ENCODE measurements at places on chromosomes 3 and 15. TPM values are rescaled to one million over a fixed set of nuclear protein-coding genes. Genes with fewer than 3 reads are reported as not detected.

DNA sequence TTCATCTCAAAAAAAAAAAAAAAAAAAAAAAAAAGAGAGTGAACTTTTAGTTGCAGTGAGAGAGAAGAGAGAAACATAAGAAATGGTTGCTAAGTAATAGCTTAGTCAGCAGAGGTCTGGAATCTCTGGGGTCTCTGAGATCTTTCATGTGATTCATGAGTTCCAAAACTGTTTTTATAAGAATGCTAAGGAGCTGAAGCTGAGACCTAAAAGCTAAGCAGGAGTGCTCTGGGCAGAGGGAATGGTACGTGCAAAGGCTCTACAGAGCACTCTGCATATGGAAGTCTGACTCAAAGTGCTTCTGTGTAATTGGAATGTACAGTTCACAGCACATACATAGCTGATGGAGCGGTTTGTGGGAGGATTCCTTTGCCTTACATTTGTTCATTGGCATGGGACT is 66.3 kb upstream of the LRIG1 start:
- DNase-seq, result no peak

GRCh38 chr3:132781922-132782321 is 59.7 kb upstream of the NPHP3 start:
- no peak for DNase-seq

DNA sequence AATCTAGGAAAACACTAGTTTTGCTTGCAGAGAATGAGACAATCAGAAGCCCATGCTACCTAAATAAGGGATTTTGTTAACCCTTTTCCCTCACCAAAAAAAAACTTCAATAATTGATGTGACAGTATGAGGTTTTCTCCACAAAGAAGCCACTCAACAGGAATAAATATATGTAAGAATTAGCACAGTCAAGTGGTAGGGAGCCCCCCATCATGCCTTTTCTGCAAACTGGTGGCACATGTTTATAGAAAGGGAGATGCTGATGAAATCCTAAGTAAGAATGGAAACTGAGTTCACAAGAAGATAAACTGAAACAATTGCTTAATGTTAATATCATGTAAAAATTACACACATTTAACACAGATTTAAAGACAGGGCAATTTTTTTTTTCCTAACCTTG is 51.0 kb downstream of the PHC3 start:
- no peak for DNase-seq

- no peak for DNase-seq
Measured at GRCh38 chr3:180747805-180748361, 68.6 kb upstream of the CCDC39 start.

GRCh38 chr3:194906229-194906629 is 220.5 kb downstream of the FAM43A start:
- no peak for DNase-seq

DNA sequence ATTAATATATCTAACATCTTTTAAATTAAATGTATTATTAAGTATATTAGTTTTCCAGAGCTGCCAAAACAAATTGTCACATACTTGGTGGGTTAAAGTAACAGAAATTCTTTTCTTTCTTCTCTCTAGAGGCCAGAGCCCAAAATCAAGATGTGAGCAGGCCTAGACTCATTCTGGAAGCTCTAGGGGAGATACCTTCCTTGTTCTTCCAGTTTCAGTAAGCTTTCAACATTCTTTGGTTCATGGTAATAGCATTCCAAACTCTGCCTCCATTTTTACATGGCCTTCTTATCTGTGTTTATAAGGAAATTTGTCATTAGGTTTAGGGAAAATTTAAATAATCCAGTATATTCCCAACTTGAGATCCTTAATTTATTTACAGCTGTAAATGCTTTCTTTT is 1054.6 kb upstream of the GBE1 start:
- no peak for DNase-seq

- no peak for DNase-seq
Measured at GRCh38 chr3:133283958-133284807, 115.7 kb upstream of the BFSP2 start.

DNA sequence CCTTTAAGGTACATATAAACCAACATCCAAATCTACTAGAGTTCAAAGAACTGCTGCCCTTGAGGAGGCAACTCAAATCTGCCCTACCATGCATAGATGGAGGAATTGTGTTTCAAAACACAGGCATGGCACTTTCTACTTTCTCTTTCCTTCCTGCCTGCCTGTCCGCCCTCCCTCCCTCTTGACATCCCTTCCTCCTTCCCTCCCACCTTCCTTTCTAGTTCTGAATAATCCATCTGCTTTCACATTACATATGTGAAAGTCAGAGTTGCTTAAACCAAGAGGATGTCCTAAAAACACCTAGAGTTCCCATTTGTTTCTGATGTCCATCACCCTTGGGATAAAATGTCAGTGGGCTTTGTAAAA is 537.6 kb downstream of the FOXP1 start:
- DNase-seq, result no peak

- peak; percentile 97 for DNase-seq
Measured at GRCh38 chr3:124730129-124730940, at the start of gene UMPS. Gene UMPS (plus strand): TSS chr3:124730452. CDS start chr3:124730472, 20 bp downstream.

- DNase-seq, result no peak
Measured at GRCh38 chr3:187169231-187169960, 27.9 kb upstream of the RTP1 start.

DNA sequence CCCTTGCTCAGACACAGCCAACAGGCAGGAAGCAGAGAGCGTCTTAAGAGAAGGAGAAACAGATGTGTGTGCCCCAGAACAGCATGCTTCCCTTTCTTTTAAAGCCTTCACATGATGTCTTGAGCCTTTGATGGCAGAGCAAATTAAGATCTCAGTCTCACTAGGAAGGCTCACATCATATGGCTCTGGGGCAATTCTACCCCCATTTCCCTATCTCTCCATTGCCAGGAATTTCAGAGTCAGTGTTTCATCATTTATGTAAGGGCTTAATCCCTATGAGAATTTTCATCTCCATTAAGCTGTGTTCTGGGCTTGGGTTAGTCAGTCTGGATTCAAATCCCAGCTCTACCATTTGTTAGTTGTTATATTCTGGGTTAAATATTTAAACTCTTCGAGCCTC is 41.4 kb upstream of the GLCE start:
- no peak for DNase-seq

TF gene
- total RNA-seq, result 0.51 TPM

SMAD6 gene
- total RNA-seq, result 11.5 TPM

TM4SF18 gene
- 2.2 TPM for total RNA-seq

TGM5 gene
- total RNA-seq, result not detected

PPP2R3A gene
- 16.4 TPM for total RNA-seq

EAF2 gene
- 8.9 TPM for total RNA-seq

IRAK2 gene
- total RNA-seq, result 2.4 TPM

PTH1R gene
- total RNA-seq, result 4.6 TPM

GPR27 gene
- 2.1 TPM for total RNA-seq

RHCG gene
- total RNA-seq, result not detected
